ENCODE measurements at places on chromosomes 6 and 20.
A peak's percentile ranks its signal among the peaks of the same experiment; 100 is the strongest.

DNA sequence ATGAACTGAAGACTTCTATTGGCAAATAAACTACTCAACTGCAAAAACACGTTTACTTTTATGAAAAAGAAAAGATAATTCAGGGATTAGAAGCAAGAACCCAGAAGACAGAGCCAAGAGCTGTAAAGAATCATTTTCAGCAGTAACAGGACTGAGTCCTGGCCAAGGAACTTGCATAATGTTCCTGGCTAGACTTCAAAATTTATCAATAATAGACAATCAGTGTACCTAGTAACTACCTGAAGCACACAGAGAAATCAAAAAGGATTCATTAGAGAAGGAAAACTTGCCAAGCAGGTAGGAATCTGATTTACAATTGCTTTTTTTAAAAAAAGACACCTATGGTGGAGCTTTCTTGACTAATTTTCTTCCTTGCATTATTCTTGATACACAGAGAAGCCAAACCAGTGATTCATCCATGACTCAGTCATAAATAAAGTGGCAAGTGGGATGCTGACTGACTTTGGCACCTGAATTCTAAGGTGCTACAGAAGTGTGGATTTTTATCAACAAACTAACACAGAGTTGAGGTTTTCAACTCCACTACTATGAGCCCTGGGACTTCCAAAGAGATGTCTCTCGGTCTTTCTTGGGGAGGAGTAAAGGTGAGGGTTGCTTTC, 281.3 kb downstream of the BMP7 start:
- DNase-seq = no peak

DNA sequence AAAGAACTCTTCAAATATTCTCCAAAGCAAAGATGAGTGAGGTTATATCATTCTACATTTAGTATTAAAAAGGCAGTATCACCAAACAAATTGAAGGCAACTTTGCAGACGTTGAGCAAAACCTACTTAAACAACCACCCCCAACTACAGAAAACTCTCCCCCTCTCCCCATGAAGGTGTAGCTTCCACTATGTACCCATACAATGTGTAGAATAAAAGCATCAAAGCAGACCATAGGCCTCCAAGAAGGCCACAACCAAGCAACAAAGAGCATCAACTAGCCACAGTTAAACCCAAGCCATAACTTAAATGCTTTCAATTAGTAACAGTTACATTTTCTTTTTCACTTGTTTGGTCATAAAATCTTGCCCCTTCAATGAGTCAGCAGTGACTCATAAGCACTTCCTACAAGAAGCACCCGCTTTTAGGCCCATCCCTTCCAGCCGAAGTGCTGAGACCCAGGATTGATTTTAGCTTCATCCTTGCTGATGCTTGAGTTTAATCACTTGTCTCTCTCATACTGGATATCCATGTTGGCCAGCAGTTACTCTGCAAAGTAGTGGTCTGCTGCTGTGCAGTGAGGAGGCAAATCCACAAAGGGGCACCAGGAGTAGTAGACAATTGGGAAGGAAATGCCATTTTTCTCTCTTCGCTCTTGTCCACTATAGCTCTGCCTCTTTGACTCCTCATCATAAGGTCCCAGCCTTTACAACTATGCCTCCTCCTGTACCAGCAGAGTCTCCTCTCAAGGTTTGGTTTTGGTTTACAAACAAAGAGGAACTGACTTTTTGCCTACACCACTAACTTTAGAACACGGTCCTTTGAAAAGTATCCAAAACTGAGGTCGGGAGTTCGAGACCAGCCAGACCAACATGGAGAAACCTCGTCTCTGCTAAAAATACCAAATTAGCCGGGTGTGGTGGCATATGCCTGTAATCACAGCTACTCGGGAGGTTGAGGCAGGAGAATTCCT, 8.4 kb upstream of the NUP153 start:
- DNase-seq = peak; percentile 59

DNA sequence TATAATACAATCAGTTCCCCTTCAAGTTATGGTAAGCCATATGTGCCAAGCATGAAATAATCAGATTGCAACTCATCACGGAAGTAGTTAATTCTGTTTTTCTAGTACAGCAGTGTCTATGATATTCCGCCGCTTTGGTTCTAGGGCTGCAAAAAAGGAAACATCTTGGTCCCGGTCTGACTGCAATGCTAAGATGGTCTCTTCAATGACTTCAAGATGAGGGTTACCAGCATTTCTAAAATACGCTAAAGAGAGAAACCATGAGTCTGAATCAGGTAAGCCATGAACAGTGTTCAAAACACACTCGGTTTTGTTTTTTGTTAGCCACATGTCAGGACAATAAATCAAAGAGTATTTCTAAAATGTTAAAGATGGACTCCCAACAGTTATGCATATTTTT, 3.2 kb upstream of the ANKRD60 start:
- DNase-seq = no peak

DNA sequence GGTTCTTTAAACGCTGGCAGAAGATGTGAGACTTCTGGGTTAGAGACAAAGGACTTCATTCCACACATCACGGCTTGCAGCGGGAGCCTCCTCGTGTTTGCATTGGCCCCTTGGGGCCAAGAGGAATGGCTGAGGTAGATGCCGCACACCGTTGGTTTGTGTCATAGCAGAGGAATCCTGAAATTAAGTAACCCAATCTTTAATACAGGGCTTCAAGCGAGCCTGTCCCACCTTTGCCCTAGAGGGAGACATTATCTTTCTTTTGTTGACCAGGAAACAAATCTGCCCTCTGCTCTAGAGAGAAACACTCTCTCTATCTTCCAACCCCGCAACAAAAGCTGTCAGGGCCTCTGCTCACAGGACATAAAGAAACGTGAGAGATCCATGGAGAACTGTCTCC, 277.5 kb upstream of the ZFP64 start:
- DNase-seq = no peak
